ENCODE measurements at places on chromosomes 16 and 17.
A peak's percentile ranks its signal among the peaks of the same experiment; 100 is the strongest.

DNA sequence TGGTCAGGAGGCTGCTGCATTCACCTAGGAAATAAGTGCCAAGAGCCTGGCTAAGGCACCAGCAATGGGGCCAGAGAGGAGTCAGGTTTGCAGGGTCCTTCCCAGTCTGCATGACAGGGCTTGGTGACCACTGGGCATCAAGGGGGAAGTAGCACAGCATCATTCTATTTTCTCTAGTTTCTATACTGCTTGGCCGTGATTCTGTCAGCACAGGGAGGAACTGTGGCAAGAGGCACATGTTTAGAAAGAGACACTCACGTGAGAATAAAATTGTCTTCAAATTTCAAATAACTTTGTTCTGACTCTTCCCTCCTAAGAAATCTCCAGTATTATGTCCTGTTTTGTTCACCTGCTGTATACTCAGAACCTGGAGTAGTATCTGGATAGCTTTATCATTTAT, 37.8 kb downstream of the ERN1 start:
- DNase-seq, result no peak

DNA sequence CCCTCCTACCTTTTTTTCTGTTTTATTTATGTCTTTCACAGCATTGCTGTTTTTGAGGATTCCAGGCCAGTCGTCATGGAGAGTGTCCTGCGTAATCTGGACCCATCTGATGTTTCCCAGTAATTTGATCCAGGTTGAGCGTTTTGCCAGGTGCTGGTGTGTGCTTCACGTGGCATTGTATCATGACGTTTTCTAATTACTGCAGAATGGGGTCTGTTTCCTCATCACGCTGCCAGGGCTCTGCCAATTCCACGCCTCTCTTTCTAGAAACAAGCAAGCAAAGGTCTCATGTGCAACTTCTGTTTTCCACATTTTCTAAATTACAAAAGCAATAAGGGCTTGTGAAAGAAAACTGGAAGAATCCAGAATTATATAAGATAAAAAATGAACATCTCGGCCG, 28.3 kb upstream of the BHLHA9 start:
- DNase-seq, result no peak

- DNase-seq, result no peak
These were observed 99.0 kb upstream of the CDH5 start for GRCh38 chr16:66267292-66268014.

GRCh38 chr16:85422632-85423550, 190.2 kb upstream of the GSE1 start:
- DNase-seq, result no peak

- DNase-seq, result no peak
These were observed 102.6 kb downstream of the GOSR1 start for GRCh38 chr17:30579610-30580315.

GRCh38 chr17:75878174-75878998, at the start of gene TRIM47:
Gene TRIM47, minus strand, starts transcription at chr17:75878581. Its CDS starts 33 bp downstream, at chr17:75878548.
- DNase-seq, result peak; percentile 75

- DNase-seq, result no peak
These were observed 34.9 kb downstream of the CMC2 start for GRCh38 chr16:80971819-80972218.

GRCh38 chr17:73165616-73166404, 1.0 kb downstream of the SSTR2 start:
- DNase-seq, result no peak

- DNase-seq, result no peak
These were observed 50.9 kb downstream of the ERCC4 start for GRCh38 chr16:13970708-13971422.

GRCh38 chr17:142102-142661, 4.8 kb downstream of the SCGB1C2 start:
- DNase-seq, result no peak

DNA sequence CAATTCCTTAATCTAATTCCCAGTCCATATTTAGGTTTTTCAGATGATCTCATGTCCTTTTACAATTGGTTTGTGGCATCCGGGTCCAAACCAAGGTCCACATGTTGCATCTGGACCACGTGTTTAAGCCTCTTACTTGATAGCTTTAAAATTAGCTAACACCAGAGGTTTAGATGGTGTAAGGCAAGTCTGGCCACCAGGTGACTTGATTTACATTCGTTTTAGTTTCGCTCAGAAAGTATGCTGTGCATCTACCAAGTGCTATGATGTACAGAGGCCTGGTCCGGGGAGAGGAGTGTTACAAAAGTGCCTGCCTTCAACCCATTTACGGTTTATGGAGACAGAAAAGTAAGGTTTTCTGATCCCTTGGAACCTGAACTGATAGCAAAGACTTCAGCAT, 878 bp upstream of the DNAJA2 start:
- no peak for DNase-seq

- DNase-seq, result no peak
These were observed 17.6 kb upstream of the CCDC182 start for GRCh38 chr17:57762452-57763395.

DNA sequence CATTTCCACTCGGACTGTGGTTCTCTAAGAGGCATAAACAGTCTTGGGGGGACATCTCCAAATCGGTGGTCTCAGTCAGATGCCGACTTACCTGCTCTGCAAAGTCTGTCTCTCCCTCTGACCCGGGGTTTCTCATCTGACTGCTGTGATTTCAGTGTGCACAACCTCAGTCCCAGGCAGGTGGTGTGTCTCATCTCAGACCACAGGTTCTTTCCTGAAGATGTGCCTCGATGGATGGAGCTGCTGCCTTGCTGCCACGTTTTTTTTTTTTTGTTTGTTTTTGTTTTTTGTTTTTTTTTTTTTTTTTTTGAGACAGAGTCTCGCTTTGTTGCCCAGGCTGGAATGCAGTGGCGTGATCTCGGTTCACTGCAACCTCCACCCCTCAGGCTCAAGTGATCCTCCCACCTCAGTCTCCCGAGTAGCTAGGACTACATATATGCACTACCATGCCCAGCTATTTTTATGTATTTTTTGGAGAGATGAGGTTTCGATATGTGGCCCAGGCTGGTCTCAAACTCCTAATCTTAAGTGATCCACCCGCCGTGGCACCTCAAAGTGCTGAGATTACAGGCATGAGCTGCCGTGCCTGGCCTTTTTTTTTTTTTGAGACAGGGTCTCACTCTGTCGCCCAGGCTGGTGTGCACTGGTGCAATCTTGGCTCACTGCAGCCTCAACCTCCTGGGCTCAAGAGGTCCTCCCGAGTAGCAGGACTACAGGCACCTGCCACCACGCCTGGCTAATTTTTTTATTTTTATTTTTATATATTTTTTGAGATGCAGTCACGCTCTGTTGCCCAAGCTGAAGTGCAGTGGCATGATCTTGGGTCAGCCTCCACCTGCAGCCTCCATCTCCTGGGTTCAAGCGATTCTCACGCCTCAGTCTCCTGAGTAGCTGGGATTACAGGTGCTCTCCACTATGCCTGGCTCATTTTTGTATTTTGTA, 15.4 kb downstream of the SPIRE2 start:
- no peak for DNase-seq

- no peak for DNase-seq
These were observed 30.4 kb upstream of the CRHR1 start for GRCh38 chr17:45753645-45754225.

GRCh38 chr17:49528966-49529365, 33.9 kb downstream of the NGFR start:
- no peak for DNase-seq

DNA sequence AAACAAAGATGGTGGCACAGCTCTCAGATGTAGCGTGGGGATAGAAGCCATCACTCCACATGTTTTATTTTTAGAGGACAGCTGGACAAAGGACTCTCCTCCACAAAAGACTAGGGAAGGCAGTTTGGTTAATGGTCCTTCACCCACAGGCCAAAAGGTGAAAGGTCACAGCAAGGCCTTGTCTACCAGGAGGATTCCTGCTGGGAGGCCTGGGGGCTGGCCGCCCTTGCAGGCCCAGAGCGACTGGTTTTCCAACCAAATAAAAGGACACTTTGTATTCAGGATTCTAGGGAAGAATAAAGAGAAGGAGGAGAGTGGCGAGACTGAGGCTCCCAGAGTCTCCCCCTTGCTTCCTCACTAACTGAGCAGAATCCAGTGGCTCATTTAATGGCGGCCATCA, 94.3 kb downstream of the AXIN2 start:
- DNase-seq, result no peak

DNA sequence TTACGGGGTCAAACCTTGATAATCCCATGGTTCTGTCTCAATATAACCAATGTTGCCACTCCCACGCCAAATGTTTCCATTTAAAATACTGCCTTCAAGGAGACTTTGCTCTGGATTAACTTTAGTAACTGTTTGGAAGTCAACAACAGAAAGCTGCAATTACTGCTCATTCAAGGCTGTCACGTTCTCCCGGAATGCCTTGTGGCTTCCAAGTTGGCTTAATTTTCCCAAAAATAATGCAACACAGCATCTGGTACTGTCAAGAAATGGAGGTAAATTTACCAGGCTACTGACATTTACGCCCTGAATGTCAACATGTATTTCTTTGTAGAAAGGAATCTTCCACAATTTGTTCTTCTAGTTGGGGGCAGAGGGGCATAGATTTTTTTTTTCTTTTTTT, 38.2 kb downstream of the GPRC5B start:
- no peak for DNase-seq

DNA sequence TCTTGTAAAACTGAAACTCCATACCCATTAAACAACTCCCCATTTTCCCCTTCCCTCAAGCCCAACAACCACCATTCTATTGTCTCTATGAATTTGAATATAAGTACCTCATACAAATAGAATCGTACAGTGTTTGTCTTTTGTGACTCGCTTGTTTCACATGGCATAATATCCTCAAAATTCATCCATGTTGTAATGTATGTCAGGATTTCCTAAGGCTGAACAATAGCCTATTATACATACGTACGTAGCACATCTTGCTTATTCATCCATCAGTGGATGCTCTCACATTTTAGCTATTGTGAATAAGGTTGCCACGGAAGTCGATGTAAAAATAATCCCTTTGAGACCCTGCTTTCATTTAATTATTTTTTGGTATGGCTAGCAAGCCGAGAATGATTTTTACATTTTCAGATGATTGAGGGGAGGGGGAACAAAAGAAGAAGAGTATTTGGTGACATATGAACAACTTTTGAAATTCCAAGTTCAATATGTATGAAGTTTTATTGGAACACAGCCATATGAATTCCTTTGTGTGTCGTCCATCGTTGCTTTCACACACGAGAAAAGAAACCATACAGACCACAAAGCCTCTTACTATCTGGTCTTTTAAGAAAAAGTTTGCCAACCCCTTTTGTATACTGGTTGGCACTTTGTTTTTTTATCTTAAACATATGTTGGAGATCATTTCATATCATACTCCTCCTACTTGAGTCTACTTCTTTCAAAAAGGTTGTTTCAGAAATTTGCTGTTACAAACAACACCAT, 371.2 kb downstream of the NPIPA8 start:
- no peak for DNase-seq

DNA sequence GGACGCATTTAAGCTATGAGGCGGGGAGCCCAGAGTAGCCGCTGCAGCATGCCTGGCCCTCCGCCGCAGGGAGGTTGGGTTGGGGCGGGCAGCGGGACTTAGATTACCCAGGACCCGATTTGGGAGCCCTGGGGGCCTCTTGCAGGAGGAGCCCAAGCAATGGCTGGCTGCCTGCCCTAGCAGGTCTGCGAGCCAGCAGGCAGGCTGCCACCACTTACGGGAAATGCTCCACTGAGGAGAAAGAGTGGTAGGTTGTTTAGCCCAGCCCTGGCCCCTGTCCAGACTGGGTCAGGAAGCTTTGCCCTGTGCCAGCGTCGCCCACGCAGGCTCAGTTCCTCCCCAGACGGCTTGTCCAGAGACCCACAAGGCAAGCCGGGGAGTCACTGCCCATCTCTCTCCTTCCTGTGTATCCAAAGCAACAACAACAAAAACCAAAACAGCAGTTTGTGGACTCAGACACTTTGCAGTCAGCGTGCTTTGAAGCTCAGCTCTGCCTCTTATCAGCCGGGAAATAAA, 10.3 kb upstream of the TVP23A start:
- peak; percentile 85 for DNase-seq

DNA sequence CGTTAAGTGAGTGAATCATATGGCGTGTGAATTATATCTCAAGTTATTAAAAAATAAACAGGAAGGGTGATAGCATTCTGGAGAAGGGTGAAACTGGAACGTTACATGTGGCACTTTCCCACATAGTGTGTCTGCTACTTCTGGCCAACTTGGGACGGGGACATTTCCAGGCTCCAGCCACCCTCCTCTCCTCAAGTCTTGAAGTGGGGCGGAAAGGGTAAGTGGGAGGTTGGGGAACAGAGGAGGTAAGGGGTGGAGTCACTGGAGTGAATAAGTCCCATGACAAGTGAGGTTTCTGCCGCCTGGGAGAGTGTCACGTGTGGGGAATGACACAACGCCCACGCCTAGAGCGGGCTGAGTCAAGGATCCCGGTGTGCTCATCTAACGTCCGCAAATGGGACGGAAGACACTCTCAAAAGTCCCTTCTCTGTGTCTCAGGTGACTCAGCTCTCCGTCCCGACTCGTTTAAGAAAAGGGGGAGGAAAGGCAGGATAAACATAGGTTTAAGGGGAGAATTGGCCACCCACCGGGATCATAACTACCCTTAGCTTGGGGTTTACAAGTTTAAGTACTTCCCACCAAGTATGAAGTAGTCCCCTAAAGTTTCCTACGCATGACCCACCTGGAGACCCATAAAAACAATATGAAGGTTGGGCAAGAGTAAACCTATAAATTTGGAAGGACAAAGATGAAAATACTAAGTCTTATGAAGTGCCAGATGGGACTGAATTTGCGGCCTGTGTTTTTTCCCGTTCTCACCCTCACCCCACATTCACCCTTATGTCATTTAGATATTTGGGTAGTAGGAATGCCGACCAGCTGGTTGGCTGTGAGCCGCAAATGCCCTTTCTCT, 1.2 kb upstream of the SPAG9 start:
- peak; percentile 78 for DNase-seq

GRCh38 chr17:29881256-29881655, 48.8 kb downstream of the SSH2 start:
- no peak for DNase-seq

DNA sequence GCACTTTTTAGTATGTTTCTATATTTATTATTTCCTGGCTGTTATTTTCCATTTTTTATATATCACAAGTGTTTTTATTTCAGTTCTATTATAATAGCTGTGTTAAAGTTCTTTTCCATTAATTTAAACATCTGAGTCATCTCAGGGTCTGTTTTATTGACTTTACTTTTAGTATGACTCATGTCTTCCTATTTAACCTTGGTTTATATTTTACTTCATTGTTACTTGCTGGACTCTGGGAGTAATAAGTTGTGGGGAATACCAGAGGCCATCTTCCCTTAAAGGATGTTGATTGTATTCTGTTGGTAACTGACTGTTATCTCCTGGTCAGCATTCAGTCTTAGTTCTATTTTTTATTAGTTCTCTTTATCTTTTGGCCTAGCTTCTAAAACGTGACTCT, 1508.2 kb downstream of the CDH11 start:
- no peak for DNase-seq

DNA sequence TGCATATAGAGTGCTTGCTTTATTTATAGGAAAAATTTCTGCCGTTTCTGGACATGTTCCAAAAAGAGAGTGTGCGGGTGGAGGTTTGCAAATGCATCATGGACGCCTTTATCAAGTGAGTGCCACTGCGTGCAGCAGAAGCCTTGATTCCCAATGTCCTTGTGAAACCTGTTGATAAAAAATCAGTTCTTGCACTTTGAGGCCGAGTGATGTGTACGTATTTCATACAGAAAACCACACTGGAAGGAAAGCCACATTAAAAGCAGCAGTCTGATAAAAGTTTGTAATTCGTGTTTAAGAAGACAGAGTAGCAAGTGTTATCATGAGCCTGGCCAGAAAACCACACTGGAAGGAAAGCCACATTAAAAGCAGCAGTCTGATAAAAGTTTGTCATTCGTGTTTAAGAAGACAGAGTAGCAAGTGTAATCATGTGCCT, 78.0 kb downstream of the KNOP1 start:
- DNase-seq, result no peak

GRCh38 chr16:11949527-11949926, 7.7 kb upstream of the NPIPB2 start:
- peak; percentile 55 for DNase-seq

GRCh38 chr17:1776328-1776727, 14.5 kb downstream of the SERPINF1 start:
- DNase-seq, result no peak
